ENCODE measurements at places on chromosomes 6 and 20.

GRCh38 chr6:45472382-45472781 lies 94.6 kb upstream of the SUPT3H start:
- no peak for DNase-seq

- DNase-seq, result no peak
Observed at GRCh38 chr20:58192567-58192966, 35.9 kb downstream of the ANKRD60 start.

GRCh38 chr6:39590871-39591393 lies 134.3 kb downstream of the KIF6 start:
- no peak for DNase-seq

DNA sequence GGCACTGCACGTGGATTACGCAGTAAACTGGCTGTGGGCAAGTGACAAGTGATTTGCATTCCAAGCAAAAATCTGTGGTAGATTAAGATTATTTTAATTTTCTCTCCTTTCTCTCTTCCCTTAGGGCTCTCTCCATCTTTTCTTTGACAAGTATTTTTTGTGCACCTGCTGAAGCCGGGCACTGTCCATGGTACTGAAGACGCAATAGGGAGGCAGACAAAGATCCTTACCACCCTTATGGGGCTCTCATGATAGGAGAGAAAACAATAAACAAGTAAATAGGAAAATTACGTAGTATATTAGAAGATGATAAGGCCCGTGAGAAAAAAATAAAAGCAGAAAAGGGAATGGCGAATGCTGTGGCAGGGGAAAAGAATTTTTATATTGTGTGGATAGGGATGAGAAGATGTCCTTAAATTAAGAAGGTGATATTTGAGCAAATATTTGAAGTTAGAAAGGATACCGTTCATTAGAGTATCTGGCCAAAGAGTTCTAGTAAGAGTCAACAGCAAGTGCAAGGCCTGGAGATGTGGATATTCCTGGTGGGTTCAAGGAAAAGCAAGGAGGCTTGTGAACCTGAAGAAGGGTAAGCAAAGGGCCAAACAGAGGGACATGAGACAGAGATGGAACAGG lies 146.0 kb downstream of the LAMP5 start:
- no peak for DNase-seq

- DNase-seq, result no peak
Observed at GRCh38 chr6:128394167-128394566, 126.2 kb downstream of the PTPRK start.

Data from memory B cell (primary cell).